ENCODE measurements at places on chromosomes 12 and 14. TPM values are rescaled to one million over a fixed set of nuclear protein-coding genes. Genes with fewer than 3 reads are reported as not detected.

Gene DLK1
- 0.91 TPM for total RNA-seq

Gene AQP6
- not detected for total RNA-seq

Gene CYP27B1
- 1.4 TPM for total RNA-seq

- no peak for DNase-seq
These were observed 13.8 kb downstream of the ZNF839 start for GRCh38 chr14:102333390-102333789.

DNA sequence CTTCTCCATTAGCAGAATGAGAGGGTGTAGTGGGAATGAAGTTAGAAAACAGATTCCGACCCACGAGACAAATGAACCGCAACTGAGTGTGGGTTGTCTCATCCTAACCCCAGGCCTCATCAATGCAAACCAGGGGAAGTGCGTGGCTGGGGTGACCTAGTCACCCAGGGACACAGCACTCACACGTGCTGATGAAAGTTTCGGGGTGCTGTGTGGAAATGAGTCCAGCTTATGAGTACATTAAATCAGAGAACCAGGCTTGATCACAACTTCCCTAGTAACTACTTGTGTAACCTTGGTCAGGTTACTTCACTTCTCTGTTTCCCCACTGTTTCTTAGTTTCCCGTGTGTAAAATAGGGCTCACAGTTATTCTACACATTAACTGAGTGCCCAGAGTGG lies 95.4 kb upstream of the CDKN3 start:
- DNase-seq, result no peak
